ENCODE measurements at places on chromosomes 2 and 18. TPM values are rescaled to one million over a fixed set of nuclear protein-coding genes. Genes with fewer than 3 reads are reported as not detected.

IER3IP1 gene
- total RNA-seq, result 12.0 TPM

RND3 gene
- total RNA-seq, result 15.0 TPM

GDF7 gene
- total RNA-seq, result 0.02 TPM

ANKRD29 gene
- total RNA-seq, result 8.8 TPM

LCT gene
- 0.12 TPM for total RNA-seq

TPGS2 gene
- 93.3 TPM for total RNA-seq
